ENCODE measurements at places on chromosomes 13 and 19. TPM values are rescaled to one million over a fixed set of nuclear protein-coding genes. Genes with fewer than 3 reads are reported as not detected.
A peak's percentile ranks its signal among the peaks of the same experiment; 100 is the strongest.

GRCh38 chr19:51002542-51003311 lies 1.3 kb upstream of the KLK8 start:
- no peak for DNase-seq

DNA sequence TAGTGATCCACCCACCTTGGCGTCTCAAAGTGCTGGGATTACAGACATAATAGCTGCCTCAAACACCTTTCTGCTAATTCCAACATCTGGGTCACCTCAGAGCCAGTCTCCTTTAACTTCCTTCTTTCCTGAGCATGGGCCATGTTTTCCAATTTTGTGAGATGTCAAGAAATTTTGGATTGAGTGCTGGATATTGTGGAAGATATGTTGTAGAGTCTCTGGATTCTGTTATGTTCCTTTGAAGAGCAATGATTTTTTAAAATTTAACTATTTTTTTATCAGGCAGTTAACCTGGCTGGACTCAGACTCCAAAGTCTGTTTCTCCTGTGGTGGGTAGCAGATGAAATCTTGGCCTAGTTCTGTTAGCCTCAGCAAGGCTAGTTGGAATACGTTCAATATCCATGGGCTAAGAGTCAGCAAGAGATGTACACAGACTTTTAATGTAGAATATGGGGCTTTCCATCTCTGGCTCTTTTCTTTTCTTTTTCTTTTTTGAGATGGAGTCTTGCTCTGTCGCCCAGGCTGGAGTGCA lies 22.0 kb downstream of the CERS4 start:
- DNase-seq: no peak

DNA sequence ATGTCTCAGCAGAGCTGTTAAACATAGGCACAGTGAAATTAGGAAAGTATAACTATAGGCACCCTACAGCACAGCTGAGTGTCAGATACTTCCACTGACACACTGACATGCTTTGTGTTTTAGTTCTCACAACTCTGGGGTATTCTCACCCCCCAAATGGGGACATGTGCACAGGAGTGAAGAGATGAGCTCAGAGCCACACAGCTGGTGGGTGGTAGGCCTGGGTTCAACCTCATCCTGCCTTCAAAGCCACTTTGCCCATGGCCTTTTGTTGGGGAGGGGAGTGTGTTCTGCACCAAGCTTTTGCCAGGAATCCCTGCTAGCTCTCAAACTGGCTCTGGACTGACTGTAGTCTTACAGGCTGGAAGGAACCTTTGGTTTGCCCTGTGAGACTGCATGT lies 1.7 kb upstream of the SLC35E1 start:
- no peak for DNase-seq

DNA sequence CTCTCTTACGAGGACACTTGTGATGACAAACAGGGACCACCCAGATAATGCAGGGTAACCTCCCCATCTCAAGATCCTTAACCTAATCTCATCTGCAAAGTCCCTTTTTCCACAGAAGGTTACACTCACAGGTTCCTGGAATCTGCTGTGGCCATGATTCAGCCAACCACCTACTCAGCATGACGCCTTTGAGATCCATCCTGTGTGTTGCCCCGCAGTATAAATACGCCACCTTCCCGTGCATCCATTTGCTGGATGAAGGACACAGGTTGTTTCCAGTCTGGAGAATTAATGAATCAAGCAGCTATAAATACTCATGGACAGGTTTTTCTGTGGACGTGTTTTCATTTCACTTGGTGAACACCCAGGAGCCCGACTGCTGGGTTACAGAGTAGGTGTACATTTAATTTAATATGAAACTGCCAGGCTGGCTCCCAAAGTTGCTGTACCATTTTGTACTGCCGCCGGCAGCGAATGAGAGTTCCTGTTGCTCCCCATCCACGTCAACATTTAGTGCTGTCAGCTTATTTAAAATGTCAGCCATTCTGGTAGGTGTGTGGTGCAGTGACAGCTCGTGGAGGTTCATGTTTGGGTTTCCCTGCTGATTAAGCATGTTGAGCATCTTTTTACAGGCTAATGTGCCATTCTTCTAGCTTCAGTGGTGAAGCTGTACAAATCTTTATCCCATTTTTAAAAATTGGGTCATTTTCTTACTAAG lies 40.2 kb downstream of the ELL start:
- DNase-seq: no peak

- no peak for DNase-seq
Observed at GRCh38 chr13:94708031-94708859, 4.1 kb downstream of the SOX21 start.

GRCh38 chr13:75691183-75691582 lies 55.1 kb downstream of the LMO7 start:
- peak; percentile 75 for DNase-seq

DNA sequence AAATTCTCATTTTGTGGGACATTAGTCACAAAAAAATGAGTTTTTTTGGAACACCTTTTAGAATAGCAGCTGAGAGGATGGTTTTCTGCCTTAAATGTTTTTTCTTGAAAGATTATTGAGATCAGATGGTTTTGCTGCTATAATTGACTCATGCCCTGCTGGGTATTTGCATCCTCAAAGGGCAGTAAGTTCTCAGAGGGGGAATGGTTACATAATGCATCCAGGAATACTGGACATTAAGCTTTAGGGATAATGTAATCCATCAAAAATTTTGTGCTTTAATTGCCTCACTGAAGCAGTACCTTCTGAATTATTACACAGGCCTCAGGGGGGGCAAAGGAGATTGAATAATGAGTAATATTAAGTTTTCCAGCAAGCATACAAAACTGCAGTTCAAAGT lies 866.3 kb upstream of the SPRY2 start:
- no peak for DNase-seq

DNA sequence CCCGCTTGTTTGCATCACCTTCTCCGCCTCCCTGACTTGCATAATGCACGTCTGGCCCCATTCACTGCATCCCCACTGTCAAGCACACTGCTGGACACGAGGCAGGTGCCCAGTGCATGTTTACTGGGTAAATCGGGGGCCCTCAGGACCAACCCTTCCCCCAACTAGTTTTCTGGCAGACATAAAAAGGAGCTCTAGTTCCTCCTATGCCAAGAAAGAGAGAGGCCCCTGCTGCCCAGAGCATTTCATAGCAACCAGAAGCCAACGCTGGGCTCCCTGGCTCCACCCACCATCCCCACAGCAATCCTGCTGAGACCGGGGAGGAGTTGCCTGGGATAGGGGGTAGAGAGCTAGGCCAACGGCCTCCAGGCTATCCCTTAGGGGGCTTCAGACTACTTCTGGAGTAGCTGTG lies 23.2 kb downstream of the ANKRD27 start:
- peak; percentile 11 for DNase-seq

GRCh38 chr13:113486698-113487097 lies 3.8 kb downstream of the DCUN1D2 start:
- DNase-seq: no peak

- DNase-seq: no peak
Observed at GRCh38 chr19:48896191-48896720, 2.3 kb downstream of the TULP2 start.

GRCh38 chr13:40653527-40654318 lies 12.7 kb downstream of the FOXO1 start:
- DNase-seq: no peak

- DNase-seq: no peak
Observed at GRCh38 chr19:39138221-39139211, 12.9 kb downstream of the PAK4 start.

Gene ICAM5
- total RNA-seq: 3.0 TPM

Gene CEACAM7
- total RNA-seq: not detected

Gene CCDC8
- 10.2 TPM for total RNA-seq

Gene C1QTNF9B
- 0.56 TPM for total RNA-seq

Measured in IMR-90 (cell line).